ENCODE measurements at places on chromosomes 3 and 15.

DNA sequence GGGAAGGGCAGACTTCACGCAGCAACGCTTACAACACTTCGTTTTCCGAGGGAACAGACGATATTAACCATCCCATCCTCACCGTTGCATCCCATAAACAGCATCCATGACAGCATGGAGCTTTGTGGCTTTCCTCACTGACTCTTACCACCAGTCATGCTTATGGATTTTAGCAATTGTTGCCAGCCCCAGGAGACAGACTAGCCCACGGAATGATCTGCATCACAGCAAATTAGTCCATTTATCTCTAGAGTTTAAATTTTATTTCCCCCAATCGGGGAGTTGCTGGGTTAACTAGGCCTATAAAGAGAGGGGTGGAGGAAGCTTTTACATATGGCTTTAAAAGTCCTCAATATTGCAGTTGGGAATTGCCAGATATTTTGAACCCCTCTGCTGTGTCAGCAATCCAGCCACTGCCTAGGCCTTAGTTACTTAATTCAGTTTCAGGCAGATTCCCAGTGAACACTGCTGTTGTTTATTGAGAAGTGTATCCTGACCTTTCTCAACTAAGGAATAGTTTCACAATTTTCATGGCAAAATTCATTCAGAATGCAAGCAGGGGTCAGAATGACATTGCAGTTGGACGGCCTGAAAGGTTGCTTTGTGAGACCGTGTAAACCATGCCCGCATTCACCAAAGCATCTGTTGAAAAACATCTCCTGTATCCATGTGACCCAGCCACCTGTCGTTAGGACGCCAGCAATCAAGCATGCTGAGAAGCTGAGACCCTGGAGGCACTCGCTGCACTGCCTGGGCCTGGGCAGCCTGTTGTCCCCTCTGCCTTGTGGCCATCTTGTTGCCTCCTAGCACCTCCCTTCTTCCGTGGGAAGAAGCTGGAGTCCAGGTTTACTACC, 397.4 kb upstream of the TPM1 start:
- DNase-seq, result no peak

DNA sequence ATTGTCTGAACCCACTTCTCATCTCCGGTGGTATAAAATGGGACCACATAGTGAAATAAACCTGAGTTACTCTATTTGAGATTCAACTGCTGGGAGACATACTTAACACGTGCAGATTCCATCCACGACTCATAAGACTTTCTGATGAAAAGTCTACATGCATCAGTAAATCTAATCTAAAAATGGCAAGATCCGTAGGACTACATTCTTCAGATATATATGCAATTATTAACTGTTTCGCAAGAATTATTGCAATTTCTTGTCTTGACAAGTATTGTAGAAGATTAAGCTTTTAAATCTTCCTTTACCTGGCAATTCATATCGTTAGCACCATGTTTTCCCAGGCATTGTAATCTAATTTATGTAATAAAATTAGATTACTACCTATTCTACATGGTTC, 718.7 kb upstream of the CBLB start:
- DNase-seq, result no peak

DNA sequence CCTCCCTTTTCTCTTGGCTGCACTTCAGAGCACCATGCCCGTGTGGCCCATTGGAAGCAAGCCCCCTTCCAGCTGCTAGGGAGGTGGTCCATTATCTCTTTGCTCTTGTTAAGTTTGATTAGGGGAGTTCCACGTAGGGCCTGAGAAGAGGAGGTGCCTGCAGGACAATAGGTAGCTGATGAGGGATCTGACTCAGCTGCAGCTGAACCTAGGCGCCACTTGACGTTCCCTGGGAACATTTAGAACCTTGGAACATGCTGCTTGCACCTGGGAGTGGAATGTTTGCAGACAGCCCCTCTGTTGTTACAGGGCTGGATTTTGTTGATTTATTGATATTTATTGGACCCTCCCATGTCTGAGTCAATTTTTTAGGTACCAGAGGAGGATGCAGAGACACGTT, 4.7 kb downstream of the SMAD3 start:
- no peak for DNase-seq

- DNase-seq, result no peak
Observed at GRCh38 chr15:64696481-64696880, 78.9 kb downstream of the RBPMS2 start.

DNA sequence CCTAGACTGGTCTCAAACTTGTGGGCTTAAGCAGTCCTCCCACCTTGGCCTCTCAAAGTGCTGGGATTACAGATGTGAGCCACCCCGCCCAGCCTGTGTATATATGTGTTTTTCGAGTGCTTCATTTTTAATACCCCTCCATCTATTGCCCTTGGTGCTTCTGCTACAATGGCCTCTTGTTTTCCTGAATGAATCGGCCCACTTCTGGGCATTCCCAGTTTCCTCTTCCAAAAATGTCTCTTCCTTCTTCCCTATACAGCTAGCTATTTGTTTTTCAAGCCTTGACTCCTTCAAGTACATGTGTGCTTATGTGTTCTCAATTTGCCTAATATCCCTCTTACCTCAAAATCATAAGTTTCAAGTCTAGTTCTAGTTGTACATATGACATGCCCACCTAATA, 16.7 kb downstream of the DIPK2A start:
- no peak for DNase-seq

DNA sequence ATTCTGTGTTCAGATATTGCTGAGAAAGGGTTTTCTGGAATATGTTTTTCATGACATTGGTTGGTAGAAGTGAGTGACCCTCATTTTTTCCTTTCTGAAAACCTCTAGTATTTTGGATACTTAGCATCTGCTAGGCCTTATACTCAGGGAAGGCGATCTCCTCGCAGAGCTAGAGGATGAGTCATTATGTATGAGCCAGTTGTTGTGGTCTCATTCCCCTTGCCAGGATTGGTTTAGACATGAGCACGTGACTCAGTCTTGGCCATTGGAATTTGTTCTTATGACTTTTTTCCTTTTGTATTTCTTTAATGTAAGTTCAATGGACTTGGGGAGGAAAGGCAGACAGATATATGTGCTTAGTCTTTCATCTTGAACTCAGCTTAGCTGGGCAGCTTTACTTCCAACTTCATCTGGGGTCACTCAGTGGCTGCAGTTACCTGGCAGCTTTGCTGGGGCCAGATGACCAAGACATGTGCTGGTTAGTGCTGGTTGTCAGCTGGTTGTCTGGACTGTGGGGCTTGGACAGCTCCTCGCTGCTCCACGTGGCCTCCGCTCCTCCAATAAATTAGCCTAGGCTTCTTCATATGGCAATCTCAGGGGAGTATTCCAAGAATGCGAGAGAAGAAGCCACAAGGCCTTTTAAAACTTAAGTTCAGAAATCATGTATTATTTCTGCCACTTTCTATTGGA, 207.5 kb downstream of the IL20RB start:
- no peak for DNase-seq

GRCh38 chr3:14254812-14255702, 76.4 kb downstream of the LSM3 start:
- no peak for DNase-seq

- DNase-seq, result no peak
Observed at GRCh38 chr15:70954171-70954570, 61.5 kb downstream of the LRRC49 start.

GRCh38 chr3:136819731-136820679, 1.1 kb downstream of the SLC35G2 start:
- no peak for DNase-seq

All from AG04449 (cell line).